ENCODE measurements at places on chromosomes 16 and 17.

DNA sequence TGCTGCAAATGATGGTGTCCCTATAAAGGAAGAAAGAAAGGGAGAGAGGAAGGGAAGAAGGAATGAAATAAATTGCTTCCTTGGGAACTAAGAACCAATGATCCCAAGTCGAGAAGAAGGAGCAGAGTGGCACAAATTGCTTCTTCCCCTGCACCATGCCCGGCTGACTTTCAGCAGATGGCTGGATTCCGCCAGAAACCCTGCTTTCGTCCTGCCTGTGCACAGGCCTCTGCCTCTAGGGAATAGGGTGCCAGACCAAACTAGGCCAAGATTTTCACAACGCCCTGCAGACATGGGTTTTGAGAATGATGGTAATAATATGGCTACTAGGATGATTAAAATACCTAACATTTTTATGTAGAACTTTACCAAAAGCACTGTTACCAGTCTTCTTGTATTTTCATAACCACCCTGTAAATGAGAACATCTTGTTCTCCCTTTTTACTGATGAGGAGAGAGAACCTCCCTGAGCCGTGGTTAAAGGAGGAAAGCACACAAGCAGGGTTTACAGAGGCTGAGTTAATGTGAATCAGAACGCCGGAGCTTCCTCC is 122.1 kb upstream of the HSBP1 start:
- H3K4me3 ChIP-seq, result no peak overlapping the region
- no peaks in the 10 kb centered on the region for H3K36me3 ChIP-seq
- no peaks in the 10 kb centered on the region for H3K27me3 ChIP-seq
- H3K4me1 ChIP-seq, result no peaks in the 10 kb centered on the region

DNA sequence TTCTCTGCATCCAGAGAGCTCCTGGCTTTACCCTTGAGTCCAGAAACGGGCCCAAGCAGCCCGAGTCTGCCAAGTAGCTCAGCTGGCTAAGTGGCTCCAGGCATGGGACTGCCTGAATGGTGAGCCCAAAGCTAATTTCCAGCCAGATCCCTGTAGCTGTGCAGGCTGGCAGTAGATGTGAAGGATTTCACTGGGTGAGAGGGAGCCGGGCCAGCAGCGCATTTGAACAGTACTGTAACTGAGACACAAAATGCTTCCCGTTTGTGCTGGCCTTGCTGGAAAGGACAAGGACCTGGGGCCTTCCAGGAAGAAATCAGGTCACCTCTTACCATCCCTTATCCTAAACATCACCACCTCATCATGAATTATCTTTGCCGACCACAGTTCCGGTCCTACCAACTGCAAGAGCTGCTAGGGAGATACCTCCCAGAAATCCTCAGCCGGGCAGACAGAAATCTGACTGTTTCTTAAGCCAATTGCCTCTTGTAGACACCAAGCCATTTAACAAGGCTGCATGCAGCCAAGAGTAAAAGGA is 3.7 kb downstream of the TIMP2 start:
- H3K27ac ChIP-seq, result peak overlapping the region; percentile 87
- no peak for DNase-seq
- H3K27me3 ChIP-seq, result no peaks in the 10 kb centered on the region
- peaks cover 6% of the 10 kb centered on the region for H3K4me1 ChIP-seq

- H3K36me3 ChIP-seq, result no peaks in the 10 kb centered on the region
- no peak for DNase-seq
These were observed 93.4 kb upstream of the CCL2 start for GRCh38 chr17:34161690-34162089.

- no peak overlapping the region for H3K27ac ChIP-seq
- DNase-seq, result no peak
- H3K27me3 ChIP-seq, result no peaks in the 10 kb centered on the region
- H3K4me1 ChIP-seq, result no peaks in the 10 kb centered on the region
- no peaks in the 10 kb centered on the region for H3K36me3 ChIP-seq
These were observed 70.6 kb downstream of the TMC6 start for GRCh38 chr17:78058001-78058400.

GRCh38 chr16:35195173-35195863 is 1735.9 kb downstream of the TP53TG3F start:
- no peaks in the 10 kb centered on the region for H3K36me3 ChIP-seq
- DNase-seq, result no peak
- H3K4me3 ChIP-seq, result no peak overlapping the region

GRCh38 chr16:74568961-74569631 is 37.8 kb downstream of the GLG1 start:
- H3K4me1 ChIP-seq, result no peaks in the 10 kb centered on the region
- H3K36me3 ChIP-seq, result no peaks in the 10 kb centered on the region
- H3K27ac ChIP-seq, result no peak overlapping the region
- H3K27me3 ChIP-seq, result no peaks in the 10 kb centered on the region

DNA sequence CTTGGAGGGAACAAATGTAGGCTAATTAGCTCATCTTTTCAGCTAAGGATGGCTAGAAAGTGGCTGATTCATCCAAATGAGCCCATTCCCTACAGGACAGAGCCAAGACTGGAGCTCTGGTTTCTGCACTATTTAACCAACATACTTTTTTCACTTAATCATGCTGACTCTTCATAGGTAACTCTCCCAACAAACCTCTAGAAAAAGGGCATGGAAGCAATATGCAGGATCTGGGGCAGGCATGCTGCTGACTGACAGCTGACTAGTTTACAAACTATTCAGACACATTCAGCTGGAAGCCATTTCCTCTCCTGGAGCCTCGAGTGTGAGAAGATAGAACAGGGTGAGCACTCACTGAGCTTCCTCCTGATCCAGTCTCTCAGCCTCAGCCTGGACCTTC is 6.2 kb downstream of the BECN1 start:
- peaks cover 11% of the 10 kb centered on the region for H3K36me3 ChIP-seq
- DNase-seq, result no peak
- no peak overlapping the region for H3K4me3 ChIP-seq
- no peak overlapping the region for H3K27ac ChIP-seq

- DNase-seq, result no peak
- H3K4me1 ChIP-seq, result no peaks in the 10 kb centered on the region
- H3K27me3 ChIP-seq, result no peaks in the 10 kb centered on the region
- no peaks in the 10 kb centered on the region for H3K36me3 ChIP-seq
- no peak overlapping the region for H3K4me3 ChIP-seq
- H3K27ac ChIP-seq, result no peak overlapping the region
These were observed 575.7 kb upstream of the CDH5 start for GRCh38 chr16:65790768-65791167.

DNA sequence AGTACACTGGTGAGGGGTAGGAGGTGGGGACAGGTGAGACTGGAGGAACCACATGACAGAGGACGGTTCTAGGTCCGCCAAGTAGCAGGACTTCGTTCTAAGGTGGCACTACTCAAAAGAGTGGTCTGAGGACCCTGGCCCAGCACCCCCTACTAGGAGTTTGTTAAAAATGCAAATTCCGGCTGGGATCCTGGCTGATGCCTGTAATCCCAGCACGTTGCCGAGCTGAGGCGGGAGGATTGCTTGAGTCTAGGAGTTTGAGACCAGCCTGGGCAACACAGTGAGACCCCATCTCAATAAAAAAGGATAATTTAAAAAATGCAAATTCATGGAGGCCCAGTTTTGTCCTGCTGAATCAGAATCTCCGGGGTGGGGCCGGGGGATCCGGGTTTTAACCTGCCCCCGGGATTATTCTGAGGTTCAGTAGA is 59.1 kb downstream of the WSB1 start:
- H3K27me3 ChIP-seq, result no peaks in the 10 kb centered on the region
- H3K4me1 ChIP-seq, result no peaks in the 10 kb centered on the region
- H3K36me3 ChIP-seq, result no peaks in the 10 kb centered on the region
- H3K4me3 ChIP-seq, result peak overlapping the region; percentile 61

GRCh38 chr17:75996665-75997590 is 3.7 kb upstream of the CDK3 start:
- no peak overlapping the region for H3K4me3 ChIP-seq
- DNase-seq, result peak; percentile 78
- H3K27ac ChIP-seq, result peak overlapping the region; percentile 63
- H3K36me3 ChIP-seq, result no peaks in the 10 kb centered on the region
- no peaks in the 10 kb centered on the region for H3K4me1 ChIP-seq

All from breast epithelium (tissue), 4 donors.